ENCODE measurements at places on chromosomes 3 and 15.
A peak's percentile ranks its signal among the peaks of the same experiment; 100 is the strongest.

DNA sequence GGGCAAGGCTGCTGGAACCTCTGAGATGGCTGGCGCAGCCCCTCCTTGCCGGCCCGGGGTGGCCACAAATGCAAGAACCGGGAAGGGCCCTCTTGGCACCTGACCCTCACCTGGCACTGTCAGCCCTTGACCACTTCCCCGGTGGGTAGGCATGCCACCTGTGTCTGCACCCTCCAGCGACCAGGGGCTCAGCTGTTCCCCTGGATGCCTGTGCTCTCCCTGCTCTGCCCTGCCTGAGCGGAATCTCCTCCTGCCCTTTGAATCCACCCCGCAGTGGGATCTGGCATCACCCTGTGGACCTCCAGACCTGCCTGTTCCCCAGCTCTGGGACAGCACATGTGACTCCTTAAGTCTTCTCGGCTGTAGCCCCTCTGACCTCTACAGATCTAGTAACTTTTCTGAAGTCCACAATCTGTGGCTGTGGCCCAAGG, 26.1 kb upstream of the FGD5 start:
- DNase-seq = no peak

GRCh38 chr3:36714343-36715086, 49.8 kb downstream of the DCLK3 start:
- no peak for DNase-seq

DNA sequence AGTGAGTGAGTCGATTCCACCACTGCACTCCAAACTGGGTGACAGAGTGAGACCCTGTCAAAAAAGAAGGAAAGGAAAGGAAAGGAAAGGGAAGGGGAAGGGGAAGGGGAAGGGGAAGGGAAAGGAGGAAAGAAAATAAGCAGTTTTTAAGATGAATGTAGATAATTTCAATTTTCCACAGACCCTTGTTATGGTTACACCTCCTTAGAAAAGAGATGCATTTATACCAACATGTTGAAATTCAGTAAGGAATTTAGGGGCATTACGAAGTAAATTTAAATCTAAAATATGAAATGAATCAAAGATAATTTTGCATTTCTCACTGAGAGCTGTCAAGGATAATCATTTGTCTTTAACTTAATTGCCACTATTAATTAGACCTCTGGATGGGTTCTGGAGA, 146.5 kb upstream of the TMC3 start:
- no peak for DNase-seq

DNA sequence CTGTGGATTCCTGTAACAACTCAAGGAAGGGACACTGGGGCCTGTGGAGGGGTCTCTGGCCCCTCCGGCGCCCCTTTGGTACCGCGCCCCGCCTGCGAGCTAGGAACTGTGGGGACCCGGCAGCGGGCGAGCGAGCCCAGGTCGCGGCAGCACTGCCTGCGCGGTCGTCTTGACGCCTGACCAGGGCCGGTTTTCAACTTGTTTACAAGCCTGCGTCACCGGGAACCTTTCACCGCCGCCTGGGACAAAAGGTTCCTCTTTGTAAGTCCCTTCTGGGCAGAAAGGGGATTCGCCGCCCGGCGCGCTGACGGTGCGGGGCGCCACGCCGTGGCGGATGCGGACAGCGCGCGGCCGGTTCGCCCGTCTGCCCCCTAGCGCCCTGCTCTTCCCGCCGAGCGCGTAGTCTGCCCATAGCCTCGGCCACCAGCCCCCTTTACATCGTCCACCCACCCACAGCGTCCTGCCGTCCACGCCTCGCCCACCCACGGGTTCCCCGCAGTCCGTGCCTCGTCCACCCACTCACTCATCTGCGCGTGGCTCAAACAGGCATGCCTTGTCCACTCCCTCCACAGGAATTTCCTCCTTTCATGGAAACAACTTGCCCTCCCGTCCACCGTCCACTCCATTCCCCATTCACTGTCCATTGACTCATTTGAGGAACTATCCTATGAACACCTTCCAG, 5.5 kb upstream of the CFAP100 start:
- DNase-seq = peak; percentile 75

DNA sequence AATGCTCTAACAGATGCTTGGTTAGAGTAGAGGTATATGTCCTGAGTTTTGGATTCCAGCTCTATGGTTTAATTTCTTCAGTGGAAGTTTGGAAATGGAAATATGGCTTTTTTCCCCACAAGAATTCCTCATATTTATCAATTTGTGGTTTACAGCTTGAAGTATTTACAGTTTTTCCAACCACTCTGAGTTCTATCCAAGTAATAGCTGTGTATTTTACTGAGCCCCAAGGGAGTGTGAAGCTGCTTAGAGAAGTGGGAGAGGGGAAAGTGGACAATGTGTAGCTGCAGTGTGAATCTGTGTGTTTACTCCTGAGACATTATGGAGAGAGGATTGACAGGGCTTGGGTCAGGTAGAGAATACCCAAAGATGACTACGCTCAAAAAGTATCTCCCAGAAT, 54.5 kb downstream of the NEK11 start:
- no peak for DNase-seq

GRCh38 chr3:140456974-140457373, 220.9 kb upstream of the TRIM42 start:
- DNase-seq = no peak
